ENCODE measurements at places on chromosomes 5 and 9.

DNA sequence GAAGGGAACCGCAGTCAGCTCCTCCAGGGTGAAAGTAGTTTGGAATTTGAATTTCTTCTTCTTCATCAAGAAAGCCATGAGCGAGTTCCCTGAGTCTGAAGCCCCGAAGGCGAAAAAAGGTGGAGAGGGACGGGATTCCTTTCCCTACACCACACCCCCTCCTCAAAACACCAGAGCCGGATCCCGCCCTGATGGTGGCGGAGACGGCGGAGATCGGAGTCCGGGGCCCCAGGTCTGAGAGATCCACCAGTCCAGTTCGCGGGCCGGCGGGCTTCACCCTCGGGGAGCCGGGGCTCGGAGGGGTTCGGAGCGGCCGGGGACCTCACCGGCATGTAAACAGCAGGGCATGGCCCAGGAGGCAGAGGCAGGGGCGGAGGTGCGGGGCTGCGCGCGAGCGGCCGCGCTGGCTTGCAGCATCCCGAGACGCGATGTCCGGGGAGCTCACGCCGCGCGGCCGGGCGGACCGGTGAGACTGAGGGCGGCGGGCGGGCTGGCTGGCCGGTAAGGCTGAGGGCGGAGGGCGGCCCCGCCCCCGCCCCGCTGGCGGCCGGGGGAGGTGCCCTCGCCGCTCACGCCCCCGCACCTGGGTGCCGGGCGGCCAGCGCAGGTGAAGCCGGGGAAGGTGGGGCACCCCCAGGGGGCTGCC, 606 bp downstream of the EEIG1 start:
- DNase-seq, result peak; percentile 50

DNA sequence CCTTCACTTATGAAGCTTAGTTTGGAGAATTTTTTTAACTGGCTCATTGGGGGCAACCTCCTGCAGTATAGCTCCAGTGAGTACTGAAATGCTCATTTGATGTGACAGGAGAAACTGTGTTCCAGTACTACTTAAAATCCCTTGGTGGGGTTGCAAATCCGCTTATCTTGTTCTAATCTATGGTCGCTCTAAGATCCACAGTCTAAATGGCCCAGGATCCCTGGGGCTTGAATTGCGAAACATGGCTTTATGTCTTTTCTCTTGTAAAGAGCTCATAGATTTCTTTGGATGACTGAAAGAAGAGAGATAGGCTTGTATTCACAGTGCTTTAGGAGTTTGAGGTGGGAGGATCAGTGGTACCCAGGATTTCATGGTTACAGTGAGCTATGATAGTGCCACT, 52.7 kb downstream of the ADAMTSL1 start:
- no peak for DNase-seq

DNA sequence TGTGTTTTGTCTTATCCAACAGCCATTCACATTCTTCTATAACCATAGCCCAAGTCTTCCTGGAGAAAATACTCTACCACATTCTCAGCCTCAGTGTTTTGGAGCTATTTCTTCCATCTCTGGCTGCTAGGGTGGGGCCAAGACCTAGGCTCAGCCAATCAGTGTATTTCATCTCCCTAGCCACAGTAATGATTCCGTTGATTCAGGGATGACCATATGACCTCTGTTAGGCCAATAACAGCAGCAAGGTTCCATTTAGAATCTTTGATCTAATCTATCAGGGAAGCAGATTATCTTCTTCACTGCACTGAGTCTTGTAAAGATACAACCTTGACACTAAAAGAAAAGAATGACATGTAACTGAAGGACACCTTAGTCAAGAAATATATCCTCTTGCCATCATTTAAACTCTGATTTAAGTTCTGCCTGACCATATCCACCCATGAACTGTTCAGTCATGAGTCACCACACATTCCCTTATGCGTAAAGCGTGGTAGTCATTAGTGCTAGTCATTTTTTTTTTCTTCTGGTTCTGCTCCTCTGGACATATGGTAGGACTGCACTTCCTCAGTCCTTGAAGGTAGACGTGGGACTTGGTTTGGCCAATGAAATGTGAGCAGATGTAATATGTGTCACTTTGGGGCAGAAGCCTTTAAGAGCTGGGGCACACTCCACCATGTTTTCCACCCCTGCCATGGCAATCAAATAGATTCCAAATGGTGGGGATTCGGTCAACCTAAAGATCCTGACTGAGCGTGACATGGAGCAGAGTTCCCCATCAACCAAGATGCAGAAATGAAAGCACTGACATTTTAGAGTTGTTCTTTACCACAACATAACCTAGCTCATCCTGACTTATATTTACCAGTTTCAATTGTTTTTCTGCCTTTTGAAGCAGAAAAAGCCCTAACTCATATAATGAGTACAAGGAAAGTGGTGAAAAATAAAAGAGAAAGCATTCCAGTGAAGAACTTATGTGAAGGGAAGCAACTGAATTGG, 12.7 kb upstream of the PRELID2 start:
- no peak for DNase-seq

DNA sequence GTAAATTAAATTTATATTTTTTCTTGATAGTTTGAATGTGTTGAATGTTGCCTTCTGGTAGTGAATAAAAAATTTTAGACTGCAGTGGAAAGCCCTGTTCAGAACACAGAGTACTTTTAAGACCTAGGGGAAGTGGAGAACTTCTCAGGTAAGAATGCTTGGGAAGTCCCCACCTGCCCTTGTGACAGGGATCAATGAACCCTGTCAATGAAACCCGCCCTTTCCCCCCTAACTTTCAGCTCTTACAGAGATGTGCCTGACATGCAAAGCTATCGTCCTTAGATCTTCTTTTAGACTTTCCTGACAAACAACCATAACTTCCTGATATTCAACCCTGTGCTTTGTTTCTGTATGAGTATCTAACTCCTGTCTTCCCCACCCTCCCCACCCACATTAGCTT, 562.7 kb downstream of the TLE4 start:
- DNase-seq, result no peak

- no peak for DNase-seq
Measured at GRCh38 chr9:137302449-137303150, 529 bp upstream of the NRARP start.

DNA sequence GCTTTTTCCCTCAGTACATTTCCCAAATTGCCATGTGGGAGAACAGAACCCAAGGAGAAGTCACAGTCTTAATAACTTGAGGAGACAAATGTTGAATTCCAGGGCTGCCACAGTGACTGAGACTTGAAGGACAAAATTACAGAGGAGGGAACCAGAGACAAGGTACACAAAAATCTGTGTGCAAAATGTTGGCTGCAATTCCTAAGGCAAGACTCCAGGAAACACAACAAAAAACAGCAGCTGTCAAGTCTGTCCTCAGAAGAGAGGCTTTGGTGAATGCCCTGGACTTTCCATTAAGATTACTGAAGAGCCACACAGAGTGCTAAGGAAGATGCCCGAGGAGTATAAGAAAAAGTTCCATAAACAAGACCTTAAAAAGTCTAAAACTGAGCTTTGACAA, 21.1 kb downstream of the AP3B1 start:
- DNase-seq, result no peak

- DNase-seq, result no peak
Measured at GRCh38 chr9:81531511-81531910, 157.8 kb downstream of the TLE1 start.

GRCh38 chr9:80012557-80013330, 441.0 kb downstream of the TLE4 start:
- no peak for DNase-seq

GRCh38 chr9:3455094-3455493, 70.7 kb downstream of the RFX3 start:
- DNase-seq, result no peak

DNA sequence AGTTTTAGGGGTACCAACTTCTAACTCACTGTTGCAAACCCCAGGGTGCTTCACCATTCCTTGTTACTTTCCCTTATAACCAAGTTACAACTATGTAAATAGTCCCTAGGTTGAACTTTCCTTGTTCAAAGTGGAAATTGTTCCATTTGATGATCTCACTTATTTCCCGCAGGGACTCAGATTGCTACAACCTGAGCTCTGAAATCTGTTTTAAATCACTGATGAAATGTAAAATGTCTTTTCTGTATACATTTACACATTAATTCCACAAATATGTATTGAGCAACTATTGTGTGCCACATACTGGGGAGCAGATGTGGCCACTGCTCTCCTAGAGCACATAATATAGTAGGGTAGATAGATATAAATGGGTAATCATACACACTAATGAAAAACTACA, 69.1 kb upstream of the TARS1 start:
- no peak for DNase-seq

GRCh38 chr5:115898656-115899055, 56.9 kb downstream of the AP3S1 start:
- no peak for DNase-seq

DNA sequence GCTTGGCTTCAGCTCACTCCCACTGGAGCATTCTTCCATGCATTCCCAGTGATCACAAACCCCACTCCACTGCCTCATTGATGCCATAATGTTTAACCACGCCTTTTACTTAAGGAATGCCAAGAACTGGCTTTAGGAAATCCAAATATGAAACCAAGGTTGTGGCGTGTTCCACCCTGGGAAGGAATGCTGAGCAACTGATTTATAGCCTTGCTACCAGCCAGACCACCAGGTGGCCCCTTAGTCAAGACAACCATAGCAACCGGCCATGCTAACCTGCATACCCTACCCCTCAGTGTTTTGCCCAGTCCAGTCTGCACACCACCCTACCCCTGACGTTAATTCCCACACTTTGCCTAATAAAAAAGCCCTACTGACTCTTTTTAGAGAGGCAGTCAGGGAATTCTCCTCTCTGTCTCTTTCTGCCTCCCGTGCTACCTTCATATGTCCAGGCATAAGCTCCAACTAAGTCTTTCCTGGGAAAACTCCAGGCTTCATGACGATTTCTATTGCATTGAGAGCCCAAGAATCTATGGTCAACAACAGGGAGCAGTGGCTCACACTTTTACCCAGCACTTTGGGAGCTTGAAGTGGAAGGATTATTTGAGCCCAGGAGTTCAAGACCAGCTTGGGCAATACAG, 27.0 kb upstream of the PRRC2B start:
- DNase-seq, result no peak

DNA sequence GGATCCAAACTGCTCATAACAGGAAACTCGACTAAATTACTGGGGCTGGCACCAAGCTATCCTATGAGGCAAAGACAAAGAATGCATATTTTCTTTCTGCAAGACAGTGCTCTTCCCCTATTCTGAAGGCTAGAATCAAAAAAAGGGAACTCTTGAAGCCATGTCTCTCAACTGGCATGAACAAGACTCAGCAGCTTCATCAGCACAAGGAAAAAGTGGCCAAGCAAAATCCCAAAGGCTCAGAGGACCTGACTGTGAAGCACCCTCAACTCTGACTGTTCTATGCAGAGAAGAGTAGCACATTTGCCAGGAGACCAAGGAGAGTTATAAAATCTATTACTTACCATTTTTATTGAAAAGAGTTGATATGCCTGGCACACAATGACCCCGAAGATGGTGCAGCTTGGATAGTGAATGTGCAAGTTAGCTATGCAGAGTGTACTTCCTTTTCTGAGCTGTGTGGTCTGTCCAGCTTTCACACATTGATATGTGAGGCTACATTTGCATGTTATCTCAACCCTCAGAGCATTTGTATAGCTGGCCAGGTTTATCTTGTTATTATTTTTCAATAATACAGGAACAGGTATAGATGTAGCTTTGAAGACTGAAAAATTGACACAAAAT, 51.0 kb upstream of the FYB1 start:
- DNase-seq, result peak; percentile 68

DNA sequence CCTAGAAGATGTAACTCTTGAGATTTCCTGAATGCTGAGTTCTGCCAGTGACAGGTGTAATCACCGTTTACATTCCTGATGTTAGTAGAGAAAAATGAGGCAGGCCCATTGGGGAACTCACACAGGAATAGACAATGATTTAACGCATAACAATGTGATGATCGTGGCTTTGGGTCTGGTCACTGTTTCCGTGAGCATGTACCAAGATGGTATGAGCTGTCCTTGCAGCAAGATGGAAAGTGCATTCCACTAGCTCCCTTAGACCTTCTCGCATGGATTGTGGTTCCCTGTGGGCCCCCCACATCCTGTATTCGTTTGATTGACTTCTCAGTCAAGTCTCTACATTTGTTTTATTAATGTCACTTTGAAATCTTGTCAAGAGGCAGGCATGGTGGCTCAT, 124.0 kb upstream of the DAP start:
- no peak for DNase-seq

DNA sequence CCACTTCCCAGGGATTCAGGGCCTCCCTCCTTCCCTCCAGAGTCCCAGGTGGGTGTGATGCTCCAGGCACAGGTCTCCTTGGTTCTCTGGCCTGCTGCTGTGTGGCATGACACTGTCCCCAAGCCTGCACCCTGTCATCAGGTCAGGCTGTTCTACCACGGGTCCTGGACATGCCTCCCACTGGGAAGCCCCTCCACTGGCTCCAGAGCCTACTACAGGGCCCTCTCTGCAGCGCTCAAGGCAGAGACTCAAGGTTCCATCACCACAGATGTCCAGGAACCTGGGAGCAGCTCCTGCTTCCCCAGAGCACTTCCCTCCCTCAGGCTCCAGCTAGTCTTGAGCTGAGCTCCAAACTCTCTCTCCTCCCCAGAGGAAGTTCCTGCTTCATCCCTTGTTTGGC, 237.3 kb downstream of the PBX3 start:
- DNase-seq, result no peak

GRCh38 chr5:91007780-91008402, 375.2 kb downstream of the ARRDC3 start:
- DNase-seq, result no peak

DNA sequence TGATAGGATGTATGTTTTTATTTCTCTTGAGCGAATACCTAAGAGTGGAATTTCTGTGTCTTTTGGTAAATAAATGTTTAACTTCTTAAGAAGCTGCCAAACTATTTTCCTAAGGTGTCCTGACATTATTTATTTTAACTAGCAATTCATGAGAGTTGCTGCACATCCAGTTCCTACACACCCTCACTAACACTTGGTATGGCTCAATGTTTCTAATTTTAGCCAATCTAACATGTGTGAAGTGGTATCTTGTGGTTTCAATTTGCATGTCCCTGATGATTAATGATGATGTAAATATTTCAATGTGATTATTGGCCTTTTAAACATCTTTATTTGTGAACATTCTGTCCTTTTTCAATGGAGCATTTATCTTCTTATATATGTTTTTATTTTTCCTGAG, 2095.5 kb upstream of the C9orf72 start:
- DNase-seq, result no peak

GRCh38 chr9:136539427-136540421, 6.1 kb downstream of the NOTCH1 start:
- DNase-seq, result peak; percentile 90

DNA sequence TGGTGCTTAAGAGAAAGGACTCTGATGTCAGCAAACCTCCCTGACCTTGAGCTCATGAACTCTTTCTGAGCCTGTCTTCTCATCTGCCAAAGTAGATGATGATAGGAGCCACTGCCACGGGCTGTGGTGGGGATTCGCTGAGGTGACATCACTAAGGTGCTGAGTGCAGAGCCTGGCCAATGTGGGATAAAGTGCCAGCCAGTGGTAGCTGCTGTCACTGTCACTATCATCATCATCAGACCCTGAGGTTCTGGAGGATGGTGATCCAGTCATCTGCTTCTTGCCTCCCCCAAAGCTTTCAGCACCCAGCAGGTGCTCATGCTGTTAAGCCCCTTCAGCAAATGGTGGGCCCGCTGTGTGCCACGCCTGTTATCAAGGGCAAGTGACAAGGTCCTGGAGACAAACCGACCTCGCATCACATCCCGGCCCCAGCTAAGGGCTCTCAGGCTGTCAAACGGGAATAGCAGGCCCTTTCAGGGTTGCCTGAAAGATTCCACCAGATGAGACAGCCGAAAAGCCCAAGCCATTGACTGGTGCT, 6.4 kb downstream of the FPGS start:
- no peak for DNase-seq
